ENCODE measurements at places on chromosomes 16 and 17.

DNA sequence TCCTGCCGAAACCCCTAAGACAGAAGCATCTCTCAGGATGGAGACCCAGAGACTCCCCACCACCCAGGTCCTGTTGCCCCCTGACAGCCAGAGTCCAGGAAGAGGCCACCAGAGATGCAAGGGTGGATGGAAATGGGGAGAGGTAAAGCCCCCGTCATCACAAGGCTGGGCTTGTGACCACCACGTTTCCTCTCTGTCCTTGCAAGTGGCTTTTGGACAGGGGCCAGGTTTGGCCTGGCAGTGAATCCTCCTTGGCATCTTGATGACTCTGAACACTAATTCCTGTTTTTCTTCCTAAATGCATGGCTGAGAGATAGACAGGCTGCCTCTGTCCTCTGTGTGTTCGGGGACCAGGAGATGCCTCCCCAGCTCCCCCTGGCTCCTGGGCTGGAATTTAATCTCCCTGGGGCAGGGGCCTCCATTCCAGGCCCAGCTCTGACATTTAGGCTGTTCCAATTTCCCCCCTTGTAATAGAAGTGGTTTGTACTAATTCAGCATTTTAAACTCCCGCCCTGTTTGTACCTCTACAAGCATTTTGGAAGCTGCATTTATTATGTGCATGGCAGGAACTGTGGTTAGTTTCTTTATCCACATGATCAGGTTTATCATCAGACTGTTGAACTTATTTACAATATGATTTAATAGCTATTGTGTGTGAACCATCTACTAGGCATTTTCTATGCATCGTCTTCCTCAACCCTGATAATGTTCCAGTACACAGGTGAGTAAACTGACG lies 116.1 kb upstream of the IRX6 start:
- DNase-seq = no peak

DNA sequence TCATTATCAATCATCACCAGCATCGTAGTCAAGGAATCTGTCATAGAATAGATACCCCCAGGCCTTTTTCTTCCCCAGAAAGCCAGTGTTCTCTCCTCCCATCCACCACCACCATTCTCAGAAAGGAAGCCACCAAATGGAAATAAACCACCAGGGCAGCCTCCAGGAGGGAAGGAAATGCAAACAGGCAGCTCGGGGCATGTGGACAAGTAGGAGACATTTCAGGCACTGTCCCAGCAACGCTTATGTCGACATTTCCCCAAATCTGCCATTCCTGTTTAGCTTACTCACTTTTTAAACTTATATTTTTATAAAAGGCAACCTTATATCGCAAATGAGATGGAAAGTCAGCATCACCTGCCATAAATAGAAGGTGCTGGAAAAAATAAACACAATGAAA lies 15.8 kb downstream of the EMP2 start:
- no peak for DNase-seq

DNA sequence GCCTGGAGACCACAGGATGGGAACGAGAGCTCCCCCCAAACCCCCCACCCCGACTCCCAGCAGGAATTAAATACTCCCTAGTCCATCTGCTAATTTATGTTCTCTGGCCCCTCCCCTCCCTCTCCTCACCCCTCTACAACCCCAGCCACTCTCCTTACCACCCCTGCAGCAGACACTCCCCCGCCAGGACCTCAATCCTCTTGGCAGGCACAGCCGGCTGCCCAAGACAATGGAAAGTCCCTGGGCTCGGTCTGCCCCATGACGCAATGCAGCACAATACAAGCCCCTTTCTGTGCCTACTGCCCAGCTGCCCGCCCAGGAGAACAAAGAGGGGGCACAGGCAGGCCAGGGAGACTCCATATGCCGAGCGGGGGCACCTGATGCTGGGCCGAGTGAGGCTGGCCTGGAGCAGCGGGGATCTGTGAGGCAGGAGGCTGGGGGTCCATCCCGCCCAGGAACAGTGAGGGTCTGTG lies 30.3 kb upstream of the CDC42EP4 start:
- DNase-seq = no peak

DNA sequence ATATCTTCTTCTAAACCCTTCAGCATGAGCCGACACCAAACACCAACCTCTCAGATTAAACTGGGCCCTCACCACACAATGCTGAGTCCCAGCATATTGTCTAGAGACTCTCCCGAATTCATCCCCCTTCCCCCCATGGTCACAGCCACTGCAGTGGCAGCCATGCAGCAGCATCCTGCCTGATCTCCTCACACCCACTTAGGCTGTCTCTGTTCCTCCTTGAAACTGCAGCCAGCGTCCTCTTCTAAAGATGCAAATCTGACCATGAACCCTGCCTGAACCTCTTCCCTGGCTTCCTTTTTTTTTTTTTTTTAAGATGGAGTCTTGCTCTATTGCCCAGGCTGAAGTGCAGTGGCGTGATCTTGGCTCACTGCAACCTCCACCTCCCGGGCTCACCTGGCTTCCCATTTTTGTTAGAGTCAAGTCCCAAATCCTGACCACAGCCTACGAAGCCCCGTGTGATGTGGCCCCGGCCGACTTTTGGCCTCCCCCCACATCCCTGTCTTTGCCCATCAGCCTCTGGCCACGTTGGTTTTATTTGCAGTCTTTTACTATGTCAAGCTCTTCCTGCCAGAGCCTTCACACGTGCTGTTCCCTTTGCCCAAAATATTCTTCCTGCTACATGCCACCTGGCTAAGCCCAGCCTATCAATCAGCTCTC lies 2.8 kb downstream of the FA2H start:
- no peak for DNase-seq

DNA sequence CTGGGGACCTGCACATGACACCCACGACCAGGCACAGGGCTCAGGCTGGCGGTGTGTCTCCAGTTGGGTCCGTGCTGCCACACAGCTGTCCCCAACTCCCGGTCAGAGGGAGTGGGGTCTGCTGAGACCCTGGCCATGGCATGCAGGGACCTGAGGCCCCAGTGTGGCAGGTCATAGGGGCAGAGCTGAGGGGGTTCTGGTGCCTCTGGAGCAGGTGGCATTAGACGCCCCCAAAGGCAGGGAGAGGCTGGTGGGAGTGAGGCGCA lies 4.2 kb downstream of the NUBP2 start:
- no peak for DNase-seq

GRCh38 chr16:59173408-59173831 lies 439.3 kb upstream of the GOT2 start:
- no peak for DNase-seq

GRCh38 chr16:8866118-8866883 lies 2.5 kb downstream of the CARHSP1 start:
- DNase-seq = no peak

Measured in activated CD4-positive, alpha-beta T cell treated with anti-CD3 and anti-CD28 coated beads, Interleukin-2, amount 50 U/mL, for 48 hours (primary cell).